ENCODE measurements at places on chromosomes 3 and 15.

- no peak for DNase-seq
Observed at GRCh38 chr15:60960517-60960916, 268.6 kb downstream of the RORA start.

- no peak for DNase-seq
Observed at GRCh38 chr15:56242576-56243162, 1.0 kb downstream of the RFX7 start.

GRCh38 chr3:38574411-38575278 lies 74.8 kb downstream of the SCN5A start:
- peak; percentile 4 for DNase-seq

- no peak for DNase-seq
Observed at GRCh38 chr15:96966554-96966953, 636.1 kb downstream of the NR2F2 start.

- DNase-seq = no peak
Observed at GRCh38 chr3:100317912-100318311, 16.6 kb upstream of the NIT2 start.

DNA sequence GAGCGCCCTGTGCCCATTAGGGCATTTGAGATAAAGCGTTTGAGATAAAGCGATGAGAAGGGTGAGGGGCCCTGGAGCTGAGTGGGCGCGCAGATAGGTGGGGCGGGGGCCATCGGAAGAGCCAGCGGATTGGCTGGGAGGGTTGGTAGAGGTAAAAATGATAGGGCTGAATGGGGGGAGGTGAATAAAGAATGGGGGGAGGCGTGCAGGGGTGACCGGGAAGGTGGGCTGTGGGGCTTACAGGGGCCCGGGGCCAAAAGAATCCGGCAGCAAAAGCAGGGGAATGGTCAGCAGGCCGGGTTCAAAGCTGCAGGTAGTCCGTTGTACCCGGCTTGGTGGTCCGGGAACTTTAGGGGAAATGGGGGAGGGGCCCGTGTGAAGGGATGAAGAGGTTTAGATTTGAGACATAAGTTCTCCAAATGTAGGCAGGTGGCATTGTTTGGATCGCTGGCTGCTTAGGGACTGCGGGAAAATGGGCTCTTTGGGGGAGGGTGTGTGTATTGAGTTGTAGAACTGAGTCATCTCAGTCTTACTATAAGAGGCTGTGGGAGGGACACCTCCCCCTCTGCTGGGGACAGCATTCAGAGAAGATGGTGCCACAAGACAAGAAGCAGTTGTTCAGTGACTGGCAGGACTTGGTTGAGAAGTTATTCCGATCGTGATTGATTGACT lies 610 bp downstream of the ARID3B start:
- peak; percentile 79 for DNase-seq
